Caco-2 (cell line): ENCODE measurements at places on chromosomes 12 and 14. TPM values are rescaled to one million over a fixed set of nuclear protein-coding genes. Genes with fewer than 3 reads are reported as not detected.

DNA sequence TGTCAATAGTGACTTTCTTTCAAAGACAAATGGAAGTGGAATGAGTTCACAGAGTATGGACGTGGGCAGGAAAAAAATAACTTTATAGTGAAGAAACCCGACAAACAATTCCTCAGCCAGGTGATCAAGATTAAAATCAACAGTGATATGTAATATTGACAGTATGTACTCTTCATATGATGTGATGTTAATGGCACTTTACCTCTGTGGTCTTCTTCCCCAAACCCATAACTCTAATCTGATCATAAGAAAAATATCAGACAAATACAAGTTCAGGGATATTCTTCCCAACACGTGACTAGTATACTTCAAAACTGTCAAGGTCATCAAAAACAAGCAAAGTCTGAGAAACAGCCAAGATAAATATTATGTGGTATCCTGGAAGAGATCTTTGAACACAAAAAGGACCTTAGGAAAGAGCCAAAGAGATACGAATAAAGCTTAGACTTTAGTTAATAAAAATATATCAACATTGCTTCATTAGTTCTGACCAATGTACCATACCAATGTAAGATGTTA is 215.5 kb downstream of the PPFIA2 start:
- no peak for DNase-seq

DNA sequence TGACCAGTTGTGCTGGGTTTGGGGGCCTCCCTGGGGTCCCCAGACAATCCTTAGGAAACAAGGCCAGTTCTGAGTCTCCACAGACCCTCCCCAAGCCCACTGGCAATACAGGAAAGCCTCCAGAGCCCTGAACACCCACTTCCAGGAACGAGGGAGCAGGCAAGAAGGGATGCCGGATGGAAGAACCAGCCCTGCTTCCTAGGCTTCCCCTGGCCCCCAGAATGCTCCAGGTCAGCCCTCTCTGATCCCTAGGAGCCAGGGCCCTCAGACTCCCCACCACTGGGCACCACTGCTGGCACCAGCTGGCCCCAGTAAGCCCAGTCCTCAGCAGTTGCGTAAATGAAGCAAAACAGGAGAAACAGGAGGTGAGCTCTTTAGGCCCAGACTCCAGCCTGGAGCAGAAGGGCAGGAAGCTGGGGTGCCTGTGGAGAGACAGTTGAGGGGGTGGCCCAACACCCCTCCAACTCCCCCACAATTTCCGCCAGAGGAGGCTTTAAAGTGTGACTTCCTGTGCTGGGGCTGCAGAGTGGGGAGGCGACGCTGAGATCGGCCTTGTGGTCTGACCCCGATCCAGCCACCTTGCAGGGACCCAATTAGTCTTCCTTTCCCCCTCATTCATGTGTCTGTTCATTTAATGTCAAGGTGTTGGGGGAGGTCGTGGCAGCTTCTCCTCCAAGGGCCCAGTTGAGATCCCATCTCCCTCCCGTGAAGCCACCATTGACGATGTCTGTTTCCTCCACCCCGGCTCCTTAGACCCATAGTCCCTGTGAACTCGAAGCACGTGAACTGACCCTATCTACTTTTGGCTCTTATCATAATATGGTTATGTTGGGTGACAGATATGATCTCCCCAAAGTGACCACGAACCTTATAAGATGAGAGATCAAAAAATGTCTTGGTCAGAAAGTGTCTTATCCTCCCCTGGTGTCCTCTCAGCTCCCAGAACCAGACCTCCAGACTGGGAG is 4.7 kb downstream of the TNFRSF1A start:
- DNase-seq: no peak

- DNase-seq: peak; percentile 70
Observed at GRCh38 chr12:98397323-98398105, 117.9 kb upstream of the TMPO start.

Gene CLEC1B
- total RNA-seq: not detected in 2 replicates

Gene RNF212B
- not detected in 2 replicates for total RNA-seq
